Stimulated activated CD4-positive, alpha-beta T cell treated with anti-CD3 and anti-CD28 coated beads, Interleukin-15, amount 100 ng/mL, for 1 hour (primary cell): ENCODE measurements at places on chromosomes 2 and 18.

GRCh38 chr18:80238651-80239260 is 8.6 kb downstream of the PARD6G start:
- DNase-seq: no peak

DNA sequence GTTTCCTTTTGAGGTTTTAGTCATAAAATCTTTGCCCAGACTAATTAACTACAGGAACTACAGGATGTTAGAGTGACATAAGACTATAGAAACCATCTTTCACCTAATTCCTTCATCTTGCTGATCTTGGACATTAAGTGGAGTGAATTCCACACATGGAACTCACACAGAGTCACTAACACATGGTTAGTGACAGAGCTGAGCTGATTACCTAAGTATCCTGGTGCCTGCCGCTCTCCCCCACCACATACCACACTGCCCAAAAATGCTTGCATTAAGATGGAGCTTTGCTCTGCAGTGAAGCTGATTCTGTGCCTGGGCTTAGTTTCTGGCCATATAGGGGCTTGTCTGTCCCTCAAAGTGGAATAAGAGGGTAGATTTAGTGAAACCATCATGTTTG is 332.9 kb upstream of the NT5C1B start:
- DNase-seq: no peak

- DNase-seq: no peak
These were observed 120.5 kb upstream of the MC4R start for GRCh38 chr18:60493066-60493465.

GRCh38 chr18:13389491-13390131 is 171.1 kb downstream of the LDLRAD4 start:
- no peak for DNase-seq

DNA sequence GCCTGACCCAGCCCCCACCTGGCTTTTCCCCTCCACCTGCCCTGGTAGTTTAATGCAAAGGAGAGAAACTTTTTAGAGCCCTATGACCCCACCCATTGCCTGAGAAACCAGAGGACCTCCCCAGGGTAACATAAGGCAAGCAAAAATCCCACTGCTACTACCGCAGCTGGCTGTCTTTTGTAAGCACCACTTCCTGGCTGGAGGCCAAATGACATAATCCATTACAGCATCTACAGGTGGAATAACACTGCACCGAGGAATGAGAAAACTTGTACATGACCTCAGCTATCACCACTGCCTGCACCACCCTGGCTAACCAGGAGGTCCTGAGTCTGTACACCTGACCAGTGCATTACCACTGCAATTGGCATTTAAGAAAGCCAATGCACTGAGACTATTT is 149.6 kb upstream of the GALNT5 start:
- DNase-seq: no peak

DNA sequence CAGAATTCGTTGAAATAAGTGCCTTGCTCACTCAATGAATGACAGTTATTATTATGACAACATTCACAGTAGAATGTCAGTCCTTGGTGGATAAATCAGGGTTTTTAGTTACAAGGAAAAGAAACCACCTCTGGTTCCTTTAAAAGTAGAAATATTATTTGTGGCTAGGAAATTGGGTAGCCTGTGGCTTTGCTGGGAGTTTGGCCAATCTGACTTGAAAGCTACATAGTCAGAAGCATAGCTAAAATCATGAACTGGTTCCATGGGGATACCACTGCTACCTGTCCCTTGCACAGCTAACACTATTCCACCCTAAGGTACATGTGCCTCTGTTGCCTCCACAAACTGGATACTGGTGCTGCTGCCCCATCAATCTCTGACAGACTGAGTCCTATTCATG is 12.8 kb upstream of the SMCHD1 start:
- no peak for DNase-seq

- no peak for DNase-seq
These were observed 30.2 kb upstream of the SCLY start for GRCh38 chr2:238030422-238031155.

DNA sequence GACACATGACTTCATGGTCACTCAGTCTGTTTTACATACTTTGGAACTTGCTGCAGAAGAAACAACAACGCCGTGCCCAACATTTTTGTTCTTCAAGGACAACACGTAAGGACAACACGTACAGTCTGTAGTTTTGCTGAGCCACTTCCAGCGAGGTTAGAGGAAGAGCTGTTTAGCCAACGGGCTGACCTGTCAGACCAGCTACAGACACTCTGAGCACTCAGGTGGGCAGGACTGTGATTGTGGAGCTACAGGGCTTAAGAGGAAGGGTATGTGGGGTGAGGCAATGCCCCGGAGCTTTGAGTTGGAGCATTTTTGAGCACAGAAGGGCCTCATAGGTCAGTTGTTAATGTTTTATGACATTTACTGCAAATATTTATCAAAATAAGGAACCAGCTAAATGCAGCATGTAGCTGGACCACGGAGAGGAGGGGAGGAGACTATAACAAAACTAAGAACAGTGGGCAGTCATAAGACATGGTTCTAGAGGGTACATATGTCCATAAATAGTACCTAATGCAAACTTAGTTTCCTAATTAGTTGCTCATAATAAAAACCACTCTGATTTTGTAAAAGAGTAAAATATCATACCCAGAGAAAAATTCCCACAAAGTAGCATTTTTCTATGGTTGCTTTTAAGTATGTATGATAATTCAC is 26.3 kb upstream of the NPC1 start:
- DNase-seq: no peak

GRCh38 chr2:193556766-193557470 is 1362.2 kb upstream of the TMEFF2 start:
- no peak for DNase-seq

GRCh38 chr2:60483401-60483800 is 70.1 kb downstream of the BCL11A start:
- no peak for DNase-seq

DNA sequence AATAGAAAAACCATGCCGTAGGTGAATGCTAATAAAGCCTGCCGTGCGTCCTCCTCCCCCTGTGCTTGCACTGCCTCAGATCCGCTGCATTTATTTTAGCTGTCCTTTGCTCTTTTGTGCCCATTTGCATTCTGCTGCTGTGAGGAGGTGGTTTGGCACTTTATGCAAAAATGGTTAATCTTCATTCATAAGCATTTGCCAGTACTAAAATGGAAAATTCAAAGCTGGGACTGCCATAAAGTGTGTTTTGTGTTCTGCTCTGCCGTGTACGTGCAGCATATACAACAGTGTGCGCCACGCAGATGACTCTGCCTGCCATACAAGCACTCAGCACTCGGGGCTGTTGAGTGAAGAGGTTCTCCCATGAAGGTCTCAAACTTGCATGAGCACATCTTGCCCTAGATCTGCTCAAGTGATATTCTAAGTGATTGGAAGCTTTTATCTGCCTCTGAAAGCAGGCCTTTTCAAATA is 73.6 kb downstream of the SPATS2L start:
- no peak for DNase-seq

DNA sequence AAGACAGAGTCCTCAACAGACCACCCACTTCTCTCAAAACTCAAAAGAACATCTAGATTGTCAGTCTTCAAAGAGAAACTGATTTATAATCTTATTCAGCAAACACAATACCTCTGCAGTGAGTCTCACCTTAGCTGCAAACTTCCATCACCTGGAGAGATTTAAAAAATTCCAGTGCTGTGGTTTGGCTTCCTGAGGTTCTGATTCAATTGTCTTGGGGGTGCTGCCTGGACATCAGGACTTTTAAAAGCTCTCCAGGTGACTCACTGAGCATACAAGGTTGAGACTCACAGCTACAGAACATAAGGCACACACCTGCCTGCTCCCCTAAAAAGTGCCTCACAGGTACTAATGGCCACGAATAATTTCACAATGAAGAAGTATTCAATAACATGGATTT is 40.3 kb downstream of the RNF152 start:
- DNase-seq: no peak

- DNase-seq: no peak
These were observed 691.2 kb downstream of the EPHA4 start for GRCh38 chr2:220880623-220881596.

DNA sequence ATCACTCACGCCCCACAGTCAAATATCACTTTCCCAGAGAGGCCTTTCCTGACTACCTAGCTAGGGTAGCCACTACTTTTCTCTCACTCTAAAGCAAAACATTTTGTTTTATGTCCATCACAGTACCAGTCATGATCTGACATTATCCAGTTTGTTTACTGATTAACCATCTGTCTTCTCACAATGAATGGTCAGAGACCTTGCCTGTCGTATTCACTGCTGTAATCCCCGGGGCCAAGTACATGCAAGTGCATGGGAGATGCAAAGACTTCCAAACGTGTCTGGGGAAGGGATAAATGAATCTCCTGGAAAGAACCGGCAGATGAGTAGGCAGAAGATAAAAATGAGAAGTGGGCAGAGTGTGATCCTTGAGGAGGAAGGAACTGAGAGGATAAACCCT is 39.7 kb downstream of the THUMPD2 start:
- DNase-seq: no peak

- no peak for DNase-seq
These were observed 190.4 kb upstream of the HDAC4 start for GRCh38 chr2:239590995-239591915.

DNA sequence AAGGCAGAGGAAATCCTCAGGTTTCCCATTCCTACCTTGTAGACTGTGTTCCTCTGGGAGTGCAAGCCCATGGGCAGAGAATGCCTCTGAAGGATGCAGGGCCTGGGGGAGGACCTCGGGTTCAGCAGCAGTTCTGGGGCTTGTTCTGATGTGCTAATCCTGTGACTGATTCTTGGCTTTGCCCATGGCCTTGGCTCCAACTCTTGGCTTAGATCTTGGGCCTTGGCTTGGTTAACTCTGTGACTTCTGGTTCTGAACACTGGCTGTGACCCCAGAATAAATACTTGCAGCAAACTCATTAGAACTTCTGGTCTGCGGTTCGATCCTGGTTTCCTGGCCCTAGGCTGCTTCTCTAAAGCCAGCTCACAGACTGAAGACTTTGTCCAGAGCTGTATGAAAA is 366.9 kb upstream of the ZEB2 start:
- no peak for DNase-seq

DNA sequence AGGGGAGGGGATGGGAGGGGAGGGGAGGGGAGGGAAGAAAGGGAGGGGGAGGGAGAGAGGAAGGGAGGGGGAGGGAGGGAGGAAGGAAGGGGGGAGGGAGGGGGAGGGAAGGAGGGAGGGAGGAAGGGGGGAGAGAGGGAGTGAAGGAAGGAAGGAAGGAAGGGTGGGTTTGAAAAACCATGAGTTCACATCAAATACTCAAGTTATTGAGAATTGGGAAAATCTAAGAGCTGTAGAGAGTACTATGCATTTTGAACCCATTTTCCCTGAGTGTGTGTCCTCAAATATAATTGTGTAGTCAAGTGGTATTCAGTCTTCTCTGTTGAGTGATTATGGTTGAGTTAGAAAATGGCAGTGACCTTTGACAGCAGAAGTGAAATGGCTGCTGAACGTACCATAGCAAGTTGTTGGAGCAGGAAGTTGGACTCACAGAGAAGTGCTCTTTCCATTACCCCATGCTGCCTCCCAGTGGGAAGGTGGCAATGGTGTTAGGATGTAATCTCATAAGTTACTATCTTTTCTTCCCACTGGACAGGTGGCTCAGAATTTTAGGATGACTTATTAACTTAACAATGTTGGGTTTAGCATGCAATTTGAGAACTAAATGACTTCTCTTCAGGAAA is 214.6 kb downstream of the SETBP1 start:
- DNase-seq: no peak

- no peak for DNase-seq
These were observed 50.2 kb downstream of the WDFY1 start for GRCh38 chr2:223894968-223895367.
